ENCODE measurements at places on chromosomes 13 and 19.

DNA sequence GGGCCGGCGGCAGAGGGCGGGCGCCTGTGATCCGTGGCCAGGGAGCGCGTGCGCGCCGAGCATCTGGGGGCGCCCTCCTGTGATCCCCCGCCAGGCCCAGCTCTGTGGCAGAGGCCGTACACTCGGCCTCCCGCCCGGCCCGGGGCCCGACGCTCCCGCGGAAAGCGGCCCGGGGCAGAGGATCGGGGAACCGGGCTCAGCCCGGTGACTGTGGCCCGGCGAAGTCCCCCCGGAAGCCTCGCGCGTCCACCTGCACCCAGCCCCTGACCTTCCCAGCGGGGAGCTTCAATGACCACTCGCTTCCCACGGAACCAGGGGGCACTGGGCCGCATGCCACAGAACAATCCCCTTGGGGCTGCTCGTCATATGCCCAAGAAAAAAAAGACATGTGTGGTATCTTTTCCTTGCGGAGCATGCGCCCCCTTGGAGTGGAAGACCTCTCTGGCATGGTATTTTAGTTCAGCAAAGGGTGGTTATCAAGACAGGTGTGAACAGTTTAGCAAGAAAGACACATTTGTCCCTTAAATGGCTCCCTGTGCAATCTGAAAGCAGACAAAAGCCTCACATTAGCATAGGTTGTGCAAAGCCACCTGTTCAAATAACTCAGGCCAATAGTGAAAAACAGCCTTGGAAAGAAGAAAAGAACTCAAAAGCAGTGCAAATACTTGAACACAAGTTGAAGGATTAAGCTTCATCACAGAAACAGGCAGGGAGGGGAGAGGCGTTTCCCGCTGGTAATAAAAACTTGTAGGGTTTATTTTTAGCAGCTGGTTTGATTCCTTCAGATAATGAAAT, 290.9 kb upstream of the SOX21 start:
- DNase-seq: no peak

DNA sequence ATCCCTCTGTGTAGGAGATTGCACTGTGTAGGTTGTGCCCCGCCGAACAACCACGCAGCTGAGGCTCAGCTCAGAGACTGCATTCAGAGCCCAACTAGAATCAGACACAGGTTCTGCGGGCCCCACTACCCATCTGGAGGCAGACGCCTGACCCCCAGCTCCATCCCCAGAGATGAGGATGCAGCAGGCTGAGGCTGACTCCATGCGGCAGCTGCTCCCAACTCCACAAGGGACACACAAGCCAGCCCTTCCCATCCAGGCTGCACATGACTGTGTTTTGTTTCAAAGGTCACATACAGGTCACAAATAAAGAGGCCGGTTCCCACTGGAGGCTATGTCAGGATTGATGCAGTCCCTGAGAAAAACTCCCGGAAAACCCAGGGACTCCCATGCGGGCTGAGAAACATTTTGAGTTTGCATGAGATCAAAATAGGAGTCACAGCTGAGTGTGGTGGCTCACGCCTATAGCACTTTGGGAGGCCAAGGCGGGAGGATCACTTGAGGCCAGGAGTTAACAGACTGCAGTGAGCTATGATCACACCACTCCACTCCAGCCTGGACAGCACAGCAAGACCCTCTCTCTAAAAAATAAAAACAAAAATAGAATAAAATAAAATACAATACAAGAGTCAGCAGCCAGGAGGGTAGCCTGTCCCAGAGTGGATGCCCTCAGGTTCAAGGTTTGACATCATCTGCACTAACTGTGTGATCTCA, 14.0 kb downstream of the ELL start:
- no peak for DNase-seq

- DNase-seq: no peak
These were observed 106.3 kb downstream of the KCTD15 start for GRCh38 chr19:33902802-33903488.

GRCh38 chr13:113187263-113187669, 21.2 kb downstream of the PCID2 start:
- no peak for DNase-seq

DNA sequence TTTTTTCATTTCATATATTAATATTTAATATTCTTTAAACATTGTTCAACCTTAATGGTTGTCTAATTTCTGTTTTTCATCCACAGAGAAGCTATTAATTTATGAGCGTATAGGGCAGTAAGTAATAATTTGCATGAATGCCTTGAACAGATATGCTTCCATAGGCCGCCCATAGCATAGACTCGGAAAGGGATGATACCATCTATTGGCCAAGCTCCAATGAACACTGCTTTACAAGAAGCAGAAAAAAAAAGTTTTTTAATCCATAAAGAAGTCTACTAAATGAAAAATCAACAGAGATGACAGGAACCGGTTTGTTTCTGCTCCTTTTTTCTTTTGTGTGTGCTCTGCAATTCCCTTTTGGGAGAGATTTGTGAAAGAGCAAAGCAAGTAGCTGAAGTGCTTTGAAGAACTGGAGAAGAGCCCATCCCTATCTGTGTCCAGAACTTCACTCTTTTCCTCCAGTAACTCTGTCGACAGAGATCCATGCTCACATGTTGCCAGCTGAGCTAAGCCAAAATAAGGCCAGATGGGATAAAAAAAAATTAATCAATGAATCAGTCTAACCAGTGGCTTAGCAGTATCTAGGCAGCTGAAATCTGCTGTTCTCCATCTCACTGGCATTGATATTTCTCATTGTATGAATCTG, 215.9 kb upstream of the SOX21 start:
- DNase-seq: no peak

DNA sequence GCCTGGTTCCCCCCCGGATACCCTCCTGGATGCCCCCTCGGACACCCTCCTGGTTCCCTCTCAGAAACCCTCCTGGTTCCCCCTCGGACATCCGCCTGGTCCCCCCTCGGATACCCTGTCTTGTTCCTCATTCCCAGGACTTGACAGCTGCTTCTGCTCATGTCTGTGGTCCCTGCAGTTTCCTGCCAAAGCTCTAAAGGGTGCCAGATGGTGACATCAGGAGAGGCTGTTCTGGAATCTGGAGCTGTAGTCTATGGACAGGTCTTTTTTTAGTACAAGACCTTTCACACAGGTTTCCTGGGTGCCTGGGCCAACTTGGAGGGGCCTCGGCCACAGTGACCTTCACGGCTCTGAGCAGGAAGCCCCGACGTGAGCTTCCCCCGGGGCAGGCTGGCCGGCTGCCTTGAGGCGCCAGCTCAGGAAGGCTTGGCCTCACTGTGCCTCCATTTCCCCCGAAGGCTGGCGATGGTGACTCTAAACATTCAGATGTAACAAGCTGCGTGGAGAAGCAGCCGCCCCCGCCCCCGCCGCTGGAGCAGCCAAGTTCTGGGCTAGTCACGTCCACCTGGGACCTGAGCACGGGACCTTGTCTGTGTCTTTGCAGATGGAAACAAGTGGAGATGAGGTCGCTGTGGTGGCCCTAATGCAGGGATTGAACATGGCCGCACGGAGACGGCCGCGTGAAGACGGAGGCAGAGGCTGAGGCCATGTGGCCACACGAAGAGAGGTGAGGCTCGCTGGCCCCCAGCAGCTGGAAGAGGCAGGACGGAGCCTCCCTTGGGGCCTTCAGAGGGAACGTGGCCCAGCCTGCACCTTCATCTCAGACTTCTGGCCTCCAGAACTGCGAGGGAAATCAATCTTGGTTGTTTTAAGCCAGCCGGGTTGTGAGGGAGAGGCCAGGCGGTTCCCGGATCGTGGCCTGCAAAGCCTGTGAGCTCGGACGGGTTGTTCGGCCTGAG, 12.7 kb downstream of the SGTA start:
- peak; percentile 97 for DNase-seq

DNA sequence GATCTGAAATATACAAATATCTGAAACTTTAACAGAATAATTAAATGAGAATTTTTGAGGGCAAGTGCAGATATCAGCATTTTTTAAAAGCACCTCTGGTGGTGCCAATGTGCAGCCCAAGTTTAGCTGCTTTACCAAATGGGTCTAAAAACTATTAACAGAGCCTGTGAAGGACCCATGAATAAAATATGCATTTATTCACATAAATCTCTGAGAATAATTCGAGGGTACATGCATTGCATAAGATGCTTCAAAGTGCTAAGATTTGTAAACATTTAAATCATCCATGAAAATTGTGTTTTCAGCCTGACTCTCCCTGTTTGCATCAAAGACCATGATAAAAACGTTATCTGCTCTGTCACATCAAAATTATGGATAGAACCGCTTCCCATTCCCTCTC, 47.1 kb upstream of the TNFSF11 start:
- no peak for DNase-seq

GRCh38 chr19:38705197-38706019, 38.9 kb downstream of the CAPN12 start:
- no peak for DNase-seq

DNA sequence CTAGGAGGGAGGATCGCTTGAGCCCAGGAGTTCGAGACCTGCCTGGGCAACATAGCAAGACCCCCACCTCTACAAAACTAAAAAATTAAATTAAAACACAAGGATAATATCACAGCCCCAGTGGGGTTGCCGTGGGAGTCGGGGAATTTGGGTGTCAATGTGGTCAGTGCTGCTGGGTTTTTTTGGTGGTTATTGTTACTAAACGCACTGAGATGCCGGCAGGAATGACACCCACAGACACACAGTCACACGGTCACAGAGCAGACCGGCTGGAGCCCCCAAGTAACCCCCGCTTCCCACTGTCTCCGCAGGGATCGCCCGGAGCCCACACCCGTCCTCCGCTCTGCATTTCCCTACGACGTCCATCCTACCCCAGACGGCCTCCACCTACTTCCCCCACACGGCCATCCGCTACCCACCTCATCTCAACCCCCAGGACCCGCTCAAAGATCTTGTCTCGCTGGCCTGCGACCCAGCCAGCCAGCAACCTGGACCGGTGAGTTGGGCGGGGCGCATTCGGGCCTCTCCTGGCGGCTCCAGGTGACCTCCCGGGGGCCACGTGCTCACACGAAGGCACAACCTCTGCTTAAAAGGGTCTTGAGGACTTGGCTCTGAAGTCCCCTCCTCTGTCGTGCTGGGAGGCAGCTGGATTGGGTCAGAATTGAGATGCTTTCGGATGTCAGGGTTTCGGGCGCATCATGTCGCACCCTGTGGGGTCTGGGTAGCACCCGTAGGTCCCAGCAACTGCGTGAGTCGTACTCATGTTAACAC, 28.0 kb downstream of the SMIM24 start:
- no peak for DNase-seq

- DNase-seq: no peak
These were observed 7.8 kb upstream of the MKNK2 start for GRCh38 chr19:2058570-2059421.

- no peak for DNase-seq
These were observed 136.8 kb downstream of the MIPEP start for GRCh38 chr13:23752111-23753001.

GRCh38 chr13:45695198-45695730, 6.9 kb upstream of the CBY2 start:
- DNase-seq: no peak

GRCh38 chr13:35917942-35918645, 213.1 kb downstream of the DCLK1 start:
- DNase-seq: no peak

DNA sequence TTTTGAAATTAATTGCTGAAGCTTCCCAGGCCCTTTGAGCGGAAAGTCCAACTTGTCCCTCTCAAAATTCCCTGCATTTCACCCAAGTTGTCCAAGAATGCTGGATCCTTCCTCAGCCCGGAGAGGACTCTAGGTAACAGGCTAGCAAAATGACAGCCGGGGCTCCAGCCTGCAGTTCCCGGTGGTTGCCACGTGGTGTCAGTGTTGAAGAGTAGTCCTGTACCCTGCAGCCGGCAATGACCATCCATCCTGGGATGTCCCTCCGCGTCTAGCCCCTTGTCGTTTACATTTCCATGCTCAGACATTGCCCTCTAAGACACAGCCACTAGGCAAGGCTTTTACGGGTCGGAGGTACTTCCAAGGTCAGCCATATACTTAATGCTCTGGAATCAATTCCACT, 31.4 kb upstream of the MTIF3 start:
- DNase-seq: peak; percentile 20

- DNase-seq: peak; percentile 76
These were observed 37.4 kb downstream of the SCGB2B2 start for GRCh38 chr19:34639491-34640085.

- DNase-seq: no peak
These were observed 16.2 kb downstream of the SOX21 start for GRCh38 chr13:94696171-94696570.
